ENCODE measurements at places on chromosomes 5 and 9.

- DNase-seq, result no peak
These were observed 52.5 kb downstream of the ZFR start for GRCh38 chr5:32392039-32392438.

DNA sequence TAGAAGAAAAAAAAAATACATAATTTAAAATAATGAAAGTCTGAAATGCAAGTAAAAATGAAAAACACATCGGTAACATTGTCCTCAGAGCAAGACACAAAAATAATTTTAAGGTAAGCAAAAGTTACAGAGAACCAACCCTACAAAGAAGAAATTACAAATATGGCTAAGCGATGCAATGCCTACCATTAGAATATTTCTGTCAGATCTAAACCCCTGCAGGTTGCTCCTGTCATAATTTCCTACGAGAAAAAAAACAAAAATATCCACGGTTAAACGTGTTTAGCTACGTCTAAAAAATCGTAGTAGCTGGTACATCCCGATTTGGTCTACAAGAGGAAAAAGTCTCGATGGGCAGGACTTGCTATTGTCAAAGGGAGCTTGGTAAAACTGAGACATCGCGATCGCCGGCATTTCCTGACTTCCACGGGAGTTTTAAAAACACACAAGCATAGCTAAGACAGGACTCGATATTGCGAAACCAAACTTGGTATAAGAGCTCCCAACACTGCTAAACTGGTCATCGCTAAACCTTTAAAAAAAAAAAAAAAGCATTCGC is 1.1 kb upstream of the ANXA2R start:
- no peak for DNase-seq

DNA sequence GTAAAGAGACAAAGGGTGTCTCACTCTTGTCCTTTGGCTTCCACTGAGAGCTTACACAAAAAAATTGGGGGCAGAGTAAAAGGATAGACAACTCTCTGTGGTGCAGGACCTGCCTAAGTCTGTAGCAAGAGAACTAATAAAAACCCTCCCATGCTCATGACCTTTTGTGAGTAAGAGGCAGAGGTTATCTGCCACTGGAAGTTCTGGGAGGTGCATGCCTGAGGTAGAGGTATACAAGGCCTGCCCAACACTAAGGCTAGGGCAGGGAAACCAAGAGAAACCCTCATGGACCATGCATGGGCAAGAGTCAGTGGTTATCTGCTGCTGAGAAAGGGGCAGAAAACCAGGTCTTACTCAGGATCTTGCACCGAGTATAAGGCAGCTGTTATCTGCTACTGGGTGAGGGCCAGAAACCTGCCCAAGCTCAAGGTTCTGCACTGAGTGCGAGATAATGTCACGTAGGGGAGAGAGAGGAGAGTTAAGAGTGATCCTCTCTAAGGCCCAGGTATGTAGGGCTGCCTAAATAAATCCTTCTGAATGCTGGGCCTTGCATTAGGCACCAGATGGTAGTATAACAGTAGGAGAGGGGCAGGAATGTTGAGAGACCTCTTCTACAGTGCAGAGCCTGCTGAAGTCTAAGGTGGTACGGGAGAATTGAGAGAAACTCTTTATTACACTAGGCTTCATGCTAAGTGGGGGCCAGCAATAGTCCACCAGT is 143.4 kb downstream of the MACROH2A1 start:
- DNase-seq, result no peak

- DNase-seq, result no peak
These were observed 131.8 kb downstream of the TLE1 start for GRCh38 chr9:81557452-81558090.

GRCh38 chr5:39863926-39864552 is 439.3 kb upstream of the DAB2 start:
- no peak for DNase-seq

- DNase-seq, result no peak
These were observed 6.7 kb upstream of the TMEM141 start for GRCh38 chr9:136784249-136784996.

- no peak for DNase-seq
These were observed 585.1 kb downstream of the DNAH5 start for GRCh38 chr5:13359344-13359743.

GRCh38 chr9:130977811-130978221 is 31.2 kb upstream of the LAMC3 start:
- DNase-seq, result no peak

GRCh38 chr5:54693936-54694657 is 176.5 kb downstream of the SNX18 start:
- DNase-seq, result no peak

GRCh38 chr9:124858330-124859046 is 3.3 kb downstream of the RPL35 start:
- DNase-seq, result no peak

GRCh38 chr5:77259476-77259875 is 49.0 kb downstream of the PDE8B start:
- no peak for DNase-seq

GRCh38 chr5:145718956-145719355 is 116.2 kb downstream of the PRELID2 start:
- DNase-seq, result no peak

DNA sequence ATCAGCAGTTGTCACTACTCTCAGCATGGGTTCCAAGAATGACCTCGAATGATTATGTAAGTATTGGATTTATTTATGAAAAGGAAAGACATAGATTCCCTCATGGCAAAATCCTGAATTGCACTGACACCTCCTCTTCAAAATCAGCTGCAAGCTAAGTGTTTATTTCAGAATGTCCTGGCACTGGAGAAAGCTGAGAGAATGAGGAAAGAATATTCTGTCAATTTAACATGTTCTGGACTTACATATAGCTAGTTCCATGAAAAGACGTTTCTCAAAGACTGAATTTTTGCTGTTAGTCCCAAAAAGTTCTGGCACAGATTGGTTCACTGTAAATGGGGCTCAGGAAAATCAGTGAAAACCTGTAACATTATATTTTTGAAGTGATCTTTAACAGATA is 120.3 kb downstream of the NREP start:
- no peak for DNase-seq

DNA sequence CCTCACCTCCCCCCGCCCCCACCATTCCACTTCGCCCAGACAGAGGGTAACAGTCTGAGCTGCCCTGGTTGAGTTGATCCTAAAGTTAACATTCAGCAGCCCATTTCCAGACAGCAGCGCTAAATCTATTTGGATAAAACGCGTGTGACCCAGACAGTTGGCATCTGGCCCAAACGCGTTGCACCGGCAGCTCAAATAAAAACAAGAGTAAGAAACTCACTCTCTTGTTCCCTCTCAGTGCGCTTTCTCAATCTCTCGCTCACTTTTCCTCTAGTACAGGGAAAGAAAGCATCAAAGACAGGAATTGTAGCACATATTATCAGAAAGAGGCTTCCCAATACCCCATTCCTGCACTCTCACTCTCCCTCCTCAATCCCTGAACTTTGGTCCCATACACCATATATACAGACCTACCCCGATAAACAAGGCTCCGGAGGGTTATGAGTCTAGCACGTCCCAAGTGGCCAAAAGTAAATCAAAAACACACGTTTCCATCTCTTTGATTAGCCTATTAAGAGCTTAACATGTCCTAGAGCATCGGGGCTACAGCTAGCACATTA is 1.3 kb downstream of the ADAMTS6 start:
- peak; percentile 52 for DNase-seq

DNA sequence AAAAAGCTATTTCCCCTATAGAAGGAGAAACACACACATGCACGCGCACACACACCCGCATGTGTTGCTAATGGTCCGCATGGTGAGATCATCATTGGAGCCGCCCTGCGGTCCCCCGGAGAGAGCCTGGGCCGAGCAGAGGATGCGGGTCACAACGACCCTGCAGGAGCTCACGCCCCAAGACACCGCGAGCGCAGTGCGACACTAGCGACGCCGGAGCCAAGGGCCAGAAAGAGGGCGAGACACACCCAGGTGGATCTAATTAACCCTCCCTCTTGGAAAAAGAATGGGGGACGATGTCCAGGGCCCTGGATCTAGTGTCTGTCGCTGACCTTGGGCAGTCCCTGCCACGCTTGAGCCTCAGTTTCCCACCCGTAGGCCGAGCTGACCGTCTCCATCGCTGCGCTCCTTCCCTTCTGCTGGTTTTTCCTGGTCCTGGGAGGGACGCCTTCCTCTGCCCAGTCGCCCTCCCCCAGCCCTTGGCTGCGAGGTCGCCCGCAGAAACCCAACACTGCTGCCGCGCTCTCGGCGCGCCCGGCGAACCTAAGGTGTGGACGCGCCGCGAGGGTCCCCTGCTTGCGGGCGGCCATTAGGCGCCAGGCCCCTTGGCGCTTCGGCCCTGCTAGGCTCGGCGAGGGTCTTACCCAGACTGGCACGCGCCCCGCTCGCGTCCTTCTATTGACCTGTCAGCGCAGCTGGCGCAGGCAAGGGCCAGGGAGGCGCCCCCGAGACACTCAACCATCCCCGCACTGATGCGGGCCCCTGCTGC is 47.5 kb upstream of the RNF20 start:
- DNase-seq, result peak; percentile 70

DNA sequence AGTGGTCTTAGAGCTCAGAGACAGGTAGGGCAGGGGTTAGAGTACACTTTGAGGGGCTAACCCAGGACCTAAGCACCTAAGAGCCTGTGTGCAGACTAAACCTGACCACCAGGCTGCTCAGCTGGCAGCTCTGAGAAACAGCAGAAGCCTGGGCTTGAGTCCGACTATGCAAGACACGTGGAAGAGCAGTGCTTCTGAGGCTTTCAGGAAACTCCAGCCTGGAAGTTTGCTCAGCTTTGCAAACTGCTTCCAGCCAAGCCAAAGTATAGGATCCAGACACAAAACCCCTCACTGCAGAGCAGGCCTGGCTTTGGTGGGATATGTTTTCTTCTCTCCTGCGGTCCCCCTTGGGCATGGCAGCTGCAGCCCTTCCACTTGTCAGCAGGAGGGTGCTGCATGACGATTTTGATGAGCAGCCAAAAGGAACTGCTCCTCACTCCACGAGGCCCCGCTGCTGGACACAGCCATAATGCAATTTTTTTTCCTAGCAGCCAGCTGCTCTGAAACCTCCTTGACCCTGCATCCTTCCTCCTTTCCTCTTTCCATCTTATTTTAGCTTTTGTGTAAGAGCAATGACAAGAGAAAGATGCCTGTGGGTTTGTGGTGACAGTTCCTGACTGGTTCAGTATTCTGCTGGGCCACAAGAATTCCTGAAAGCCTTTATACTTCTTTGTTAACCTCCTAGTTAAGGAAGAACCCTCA is 123.1 kb downstream of the LIFR start:
- no peak for DNase-seq

GRCh38 chr9:78566521-78566920 is 269.6 kb downstream of the PSAT1 start:
- DNase-seq, result no peak

- DNase-seq, result peak; percentile 80
These were observed 214.4 kb downstream of the SEMA6A start for GRCh38 chr5:116360008-116360853.

- no peak for DNase-seq
These were observed 129.4 kb upstream of the RASA1 start for GRCh38 chr5:87138091-87138805.

DNA sequence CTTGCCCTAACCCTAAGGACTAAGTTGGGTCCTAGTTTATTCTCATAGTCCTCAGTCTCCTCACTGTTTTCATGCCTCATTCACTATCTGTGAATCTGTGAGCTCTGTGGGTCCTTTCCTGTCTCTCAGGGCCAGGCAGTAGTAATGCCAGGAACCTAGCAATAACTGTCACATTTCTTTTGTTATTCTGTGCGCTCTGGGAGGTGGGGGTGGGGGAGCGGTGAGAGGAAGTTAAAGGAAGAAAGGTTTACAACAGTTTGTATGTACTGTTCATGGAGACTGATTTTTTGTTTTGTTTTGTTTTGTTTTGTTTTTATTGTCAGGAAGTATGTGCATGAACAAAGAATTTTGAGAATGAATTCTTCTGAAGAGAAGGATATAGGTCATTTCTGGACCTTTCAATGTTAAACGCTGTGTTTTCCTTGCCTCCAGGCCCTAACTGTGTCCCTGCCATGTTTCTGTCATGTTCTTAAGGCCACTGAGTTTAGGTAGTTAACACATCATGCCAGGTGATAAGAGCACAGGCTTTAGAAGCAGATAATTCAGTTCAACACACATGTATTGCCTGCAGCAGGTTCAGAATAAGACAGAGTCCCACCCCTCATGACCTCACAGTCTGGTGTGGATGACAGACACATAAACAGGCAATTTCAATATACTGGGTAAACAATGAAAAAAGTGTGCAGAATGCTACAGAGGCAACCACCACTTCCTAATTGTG is 13.3 kb upstream of the FEM1C start:
- DNase-seq, result no peak

GRCh38 chr5:140575309-140575708 is 10.7 kb downstream of the SLC35A4 start:
- DNase-seq, result no peak

- peak; percentile 56 for DNase-seq
These were observed 16.0 kb downstream of the SLC22A5 start for GRCh38 chr5:132385326-132386105.

DNA sequence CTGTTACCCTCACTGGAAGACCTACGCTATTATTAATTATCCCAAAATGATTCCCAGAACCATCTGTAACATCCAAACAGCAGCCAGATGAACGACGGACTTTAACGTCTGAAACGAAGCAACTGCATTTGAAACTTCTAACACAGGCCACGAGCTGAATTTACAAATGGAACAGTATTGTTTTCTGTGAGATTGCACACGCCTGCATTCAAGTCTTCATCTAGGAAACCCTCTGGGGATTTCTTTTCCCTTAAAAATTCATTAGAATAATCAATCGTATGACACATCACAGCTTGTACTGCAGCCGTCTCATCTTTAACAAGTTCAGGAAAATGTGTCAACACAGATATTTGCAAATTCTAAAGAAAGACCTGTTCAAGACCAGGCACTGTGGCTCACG is 80.2 kb downstream of the MYO10 start:
- no peak for DNase-seq

DNA sequence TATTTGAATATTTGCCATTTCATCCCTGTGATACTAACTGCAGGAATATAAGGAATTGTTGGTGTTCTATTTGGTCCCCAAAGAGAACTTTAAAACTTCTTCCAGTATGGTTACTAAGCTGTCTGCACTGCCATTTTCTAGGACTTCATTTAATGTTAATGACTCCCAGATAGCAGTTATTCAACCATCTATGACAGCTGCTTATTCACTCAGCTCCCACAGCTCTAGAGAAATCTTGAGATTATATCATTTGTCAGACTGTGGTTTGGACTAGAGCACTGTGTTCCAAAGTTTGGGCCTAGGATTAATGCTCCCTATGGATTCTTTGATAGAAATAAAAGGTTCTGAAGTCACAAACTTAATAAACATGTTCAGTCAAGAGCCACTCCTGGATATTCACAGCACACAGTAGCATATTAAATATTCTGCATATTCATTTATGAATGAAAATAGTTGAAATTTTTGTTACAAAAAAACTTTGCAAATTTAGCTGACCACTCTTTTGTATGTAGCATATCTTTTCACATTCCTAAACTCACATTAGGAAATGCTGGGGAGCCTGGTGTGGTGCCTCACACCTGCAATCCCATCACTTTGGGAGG is 173.7 kb downstream of the NFIB start:
- no peak for DNase-seq

GRCh38 chr5:107968406-107968843 is 297.7 kb upstream of the EFNA5 start:
- no peak for DNase-seq

Data from dorsolateral prefrontal cortex (tissue), 122 donors.